ENCODE measurements at places on chromosomes 1 and 21.

GRCh38 chr1:91940496-91940895 is 8.7 kb upstream of the BRDT start:
- DNase-seq: no peak

- DNase-seq: no peak
These were observed 112.8 kb downstream of the DHRS3 start for GRCh38 chr1:12505231-12505630.

GRCh38 chr1:89363638-89364536 is at the start of gene GBP6:
Gene GBP6 (plus strand): TSS chr1:89364059. CDS start chr1:89368552, 4,493 bp downstream.
- DNase-seq: no peak

DNA sequence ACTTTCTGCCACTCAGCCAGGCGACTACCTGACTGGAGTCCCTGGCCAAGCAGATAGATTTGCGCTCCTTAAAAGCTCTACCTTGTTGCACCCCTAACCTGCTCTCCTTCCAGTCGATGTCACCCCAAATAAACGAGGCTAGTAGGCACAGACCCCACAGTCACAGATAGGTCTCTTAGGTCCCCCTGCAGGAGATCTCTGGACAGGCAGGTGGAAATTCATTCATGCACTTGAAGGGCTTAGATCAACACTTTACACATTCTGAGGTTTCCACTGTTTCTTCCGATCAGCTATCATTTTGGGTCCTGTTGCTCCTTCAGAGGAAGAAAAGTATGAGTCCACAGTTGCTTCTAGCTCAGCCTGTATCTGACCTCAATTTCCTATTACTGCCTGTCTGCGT is 272.6 kb upstream of the FMN2 start:
- no peak for DNase-seq

- no peak for DNase-seq
These were observed 45.7 kb downstream of the PCNT start for GRCh38 chr21:46369520-46370235.

- no peak for DNase-seq
These were observed 836 bp upstream of the PRCC start for GRCh38 chr1:156766298-156767100.

DNA sequence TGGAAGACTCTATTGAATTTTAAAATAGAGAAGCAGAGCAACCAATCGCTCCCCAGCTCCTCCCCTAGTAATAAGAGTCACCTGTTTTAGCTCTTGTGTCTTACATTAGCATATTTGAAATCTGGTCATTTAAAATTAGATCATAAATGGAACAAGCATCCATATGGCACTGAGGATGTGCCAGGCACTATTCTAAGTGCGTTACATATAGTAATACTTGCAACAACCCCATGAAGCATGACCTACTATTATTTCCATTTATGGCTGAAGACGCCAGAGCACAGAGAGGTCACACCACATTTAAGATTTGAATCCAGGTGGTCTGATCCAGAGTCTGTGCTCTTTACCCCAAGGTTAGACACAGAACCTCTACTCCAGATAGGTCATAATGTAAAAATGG is 82.0 kb upstream of the HIVEP3 start:
- DNase-seq: no peak

GRCh38 chr1:230661976-230662375 is 19.7 kb downstream of the COG2 start:
- DNase-seq: no peak

- DNase-seq: no peak
These were observed 58.4 kb downstream of the VPS26C start for GRCh38 chr21:37208741-37209225.

DNA sequence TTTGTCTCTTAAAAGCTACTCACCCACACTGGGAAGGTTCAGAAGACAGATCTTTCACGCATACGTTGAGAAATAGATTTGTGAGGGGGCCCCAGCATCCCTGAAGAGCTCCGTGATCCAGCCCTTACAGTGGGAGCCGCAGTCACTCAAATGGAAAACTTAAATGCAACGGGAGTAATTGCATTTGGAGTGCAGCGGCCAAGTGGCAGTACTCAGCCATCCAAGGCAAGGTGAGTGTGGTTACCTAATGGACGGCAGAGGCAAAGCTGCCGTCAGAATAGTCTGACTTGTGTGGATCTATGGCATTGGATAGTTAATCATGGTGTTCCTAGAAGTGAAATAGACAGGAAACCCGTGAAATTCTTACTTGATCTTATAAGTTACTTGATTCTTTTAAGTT is 5.1 kb downstream of the SPSB1 start:
- DNase-seq: no peak

- peak; percentile 27 for DNase-seq
These were observed 23.9 kb downstream of the TRPM2 start for GRCh38 chr21:44377201-44377921.

- DNase-seq: no peak
These were observed 353.2 kb downstream of the PTBP2 start for GRCh38 chr1:97074771-97075170.

GRCh38 chr1:82116105-82116504 is 315.4 kb downstream of the ADGRL2 start:
- no peak for DNase-seq

DNA sequence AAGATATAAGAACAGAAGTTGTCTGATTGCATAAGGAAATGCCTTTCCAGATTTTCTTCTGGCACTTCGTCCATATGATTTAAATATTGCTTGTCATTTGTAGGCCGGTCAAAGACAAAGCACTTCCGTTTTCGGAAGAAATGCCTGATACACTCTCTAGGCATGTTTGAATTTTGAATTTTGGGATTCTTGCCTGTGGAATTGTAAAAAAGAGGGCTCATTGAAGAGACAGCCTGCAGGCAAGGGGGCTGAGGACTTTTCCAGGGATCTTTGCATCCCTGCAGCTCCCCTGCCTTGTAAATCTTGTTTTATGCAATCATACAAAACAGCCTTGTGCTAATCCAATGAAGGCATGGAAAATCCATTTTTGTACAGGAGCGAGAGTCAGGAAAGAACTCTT is 7.4 kb downstream of the GBP4 start:
- DNase-seq: no peak

DNA sequence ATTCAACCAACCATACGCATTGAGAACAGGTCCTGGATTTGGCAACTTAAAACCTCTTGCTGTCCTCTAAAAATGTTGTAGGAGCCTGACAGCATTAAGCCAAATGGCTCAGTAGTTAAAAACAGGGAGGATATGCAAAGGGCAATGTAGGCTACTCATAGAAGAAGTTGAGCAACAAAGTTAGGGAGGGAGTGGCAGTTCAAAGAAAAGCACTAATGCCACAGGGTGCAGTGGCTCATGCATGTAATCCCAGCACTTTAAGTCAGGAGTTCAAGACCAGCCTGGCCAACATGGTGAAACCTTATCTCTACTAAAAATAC is 92.9 kb upstream of the ERG start:
- DNase-seq: no peak

GRCh38 chr1:9079988-9080704 is 10.7 kb upstream of the SLC2A5 start:
- peak; percentile 80 for DNase-seq

GRCh38 chr1:204255225-204255624 is 41.4 kb upstream of the GOLT1A start:
- no peak for DNase-seq

- no peak for DNase-seq
These were observed 25.6 kb upstream of the JUN start for GRCh38 chr1:58809325-58810010.

DNA sequence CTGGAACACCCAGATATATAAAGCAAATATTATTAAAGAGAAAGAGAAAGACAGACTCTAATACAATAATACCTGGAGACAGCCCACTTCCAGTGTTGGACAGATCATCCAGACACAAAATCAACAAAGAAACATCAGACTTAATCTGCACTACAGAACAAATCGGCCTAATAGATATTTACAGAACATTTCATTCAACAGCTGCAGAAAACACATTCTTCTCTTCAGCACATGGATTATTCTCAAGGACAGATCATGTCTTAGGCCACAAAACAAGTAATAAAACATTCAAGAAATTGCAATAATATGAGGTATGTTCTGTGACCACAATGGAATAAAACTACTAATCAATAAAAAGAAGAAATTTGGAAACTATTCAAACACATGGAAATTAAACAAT is 398.3 kb upstream of the DUSP10 start:
- DNase-seq: no peak

- no peak for DNase-seq
These were observed 53.4 kb downstream of the DMRTA2 start for GRCh38 chr1:50369830-50370229.

- DNase-seq: no peak
These were observed 18.3 kb upstream of the IFNGR2 start for GRCh38 chr21:33384841-33385331.

DNA sequence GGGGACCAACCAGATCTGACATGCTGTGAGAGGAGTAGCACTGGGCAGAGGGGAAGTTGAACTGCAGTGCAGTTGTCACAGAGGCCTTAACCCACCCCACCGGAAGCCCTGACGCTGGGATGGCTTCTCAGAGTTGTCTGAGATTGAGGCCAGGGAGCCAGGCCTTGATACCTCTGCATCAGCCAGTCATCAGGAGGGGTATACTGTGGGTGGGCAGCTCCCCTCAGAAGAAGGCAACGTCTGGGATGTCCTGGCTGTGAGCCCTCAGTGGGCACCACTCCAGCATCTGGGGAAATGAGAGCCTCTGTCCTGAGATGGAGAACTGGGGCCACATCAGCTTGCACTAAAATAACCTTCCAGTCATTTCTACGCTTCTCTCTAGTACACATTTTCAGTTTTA is 47.9 kb upstream of the BCAR3 start:
- DNase-seq: no peak

DNA sequence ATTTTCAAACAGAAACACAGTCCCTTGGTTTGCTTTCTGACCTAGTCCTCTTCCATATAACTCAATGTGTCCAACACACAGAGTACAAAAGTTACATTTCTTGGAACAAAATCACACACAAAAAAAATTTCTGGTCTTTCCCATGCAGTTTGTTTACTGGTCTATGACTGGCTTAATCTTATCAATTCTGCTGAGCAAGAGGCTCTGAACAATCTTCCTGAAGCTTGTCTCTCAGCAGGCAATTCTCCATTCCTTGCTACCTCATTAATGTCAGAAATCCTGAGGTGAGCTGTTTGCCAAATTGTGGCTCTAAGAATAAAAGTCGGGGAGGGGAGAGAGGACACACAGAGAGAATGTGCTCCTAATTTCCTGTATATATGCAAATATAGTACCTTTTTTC is 423.6 kb downstream of the HLX start:
- no peak for DNase-seq

DNA sequence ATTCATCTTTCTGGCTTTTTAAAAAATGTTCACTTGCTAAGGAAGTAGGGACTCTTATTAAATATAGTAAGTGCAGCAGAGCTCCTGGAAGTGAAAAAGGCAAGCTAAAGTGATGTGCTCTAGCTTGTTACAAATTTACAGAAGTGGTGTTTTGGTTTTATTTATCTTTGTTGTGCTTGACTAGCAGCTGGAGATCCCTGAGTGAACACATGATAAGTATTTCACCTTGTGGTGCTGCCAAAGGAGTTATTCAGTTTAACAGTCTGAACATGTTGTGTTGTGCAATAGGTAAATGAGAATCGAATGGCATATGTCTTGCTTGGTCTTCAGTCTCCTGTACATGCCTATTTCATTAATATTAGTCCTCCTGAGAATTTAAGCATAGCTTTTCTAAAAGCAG is 315.7 kb downstream of the TPR start:
- no peak for DNase-seq

DNA sequence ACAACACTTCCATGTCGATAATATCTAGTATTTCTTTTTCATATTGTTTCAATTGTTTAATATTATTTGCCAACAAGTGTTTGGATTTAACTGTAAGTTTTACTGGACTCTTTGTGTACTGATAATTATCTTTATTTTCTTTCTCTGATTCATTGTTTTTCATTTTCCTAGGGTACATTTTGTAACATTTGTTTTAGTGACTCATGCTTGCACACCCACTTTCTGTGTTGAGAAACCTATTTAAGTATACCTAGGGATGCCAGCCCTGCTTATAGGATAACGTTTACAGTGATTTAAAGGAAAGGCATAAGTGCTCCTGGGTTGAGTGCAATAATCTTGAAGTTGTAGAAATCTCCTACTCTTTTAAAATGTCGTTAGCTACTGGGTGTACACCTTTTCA is 1386.0 kb upstream of the ADGRL4 start:
- no peak for DNase-seq

DNA sequence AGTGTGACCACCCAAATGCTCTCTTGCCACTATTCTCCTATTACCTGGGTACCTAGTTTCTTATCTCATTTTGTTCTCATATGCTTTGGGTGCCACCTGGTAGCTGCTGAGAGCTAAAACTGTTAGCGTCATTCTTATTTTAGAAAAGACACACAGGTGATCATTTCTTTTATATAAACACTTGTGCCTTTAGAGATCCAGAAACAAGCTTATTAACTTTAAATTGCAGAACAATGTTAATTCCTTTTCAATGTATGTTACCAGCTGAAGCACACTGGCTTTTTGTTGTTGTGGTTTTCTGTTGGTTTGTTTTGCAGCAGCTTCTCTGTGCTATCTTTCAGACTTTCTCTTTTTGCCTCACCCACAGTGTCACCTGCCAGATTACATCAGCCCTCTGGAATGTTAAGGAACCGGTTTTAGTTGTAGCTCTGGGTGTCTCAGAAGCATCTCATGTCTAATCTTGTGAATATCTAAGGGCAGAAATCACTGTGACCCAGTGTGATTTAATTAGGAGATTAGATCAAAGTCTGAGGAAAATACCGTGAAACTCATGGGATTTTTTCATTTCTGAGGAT is 43.4 kb upstream of the SLC19A2 start:
- DNase-seq: no peak

DNA sequence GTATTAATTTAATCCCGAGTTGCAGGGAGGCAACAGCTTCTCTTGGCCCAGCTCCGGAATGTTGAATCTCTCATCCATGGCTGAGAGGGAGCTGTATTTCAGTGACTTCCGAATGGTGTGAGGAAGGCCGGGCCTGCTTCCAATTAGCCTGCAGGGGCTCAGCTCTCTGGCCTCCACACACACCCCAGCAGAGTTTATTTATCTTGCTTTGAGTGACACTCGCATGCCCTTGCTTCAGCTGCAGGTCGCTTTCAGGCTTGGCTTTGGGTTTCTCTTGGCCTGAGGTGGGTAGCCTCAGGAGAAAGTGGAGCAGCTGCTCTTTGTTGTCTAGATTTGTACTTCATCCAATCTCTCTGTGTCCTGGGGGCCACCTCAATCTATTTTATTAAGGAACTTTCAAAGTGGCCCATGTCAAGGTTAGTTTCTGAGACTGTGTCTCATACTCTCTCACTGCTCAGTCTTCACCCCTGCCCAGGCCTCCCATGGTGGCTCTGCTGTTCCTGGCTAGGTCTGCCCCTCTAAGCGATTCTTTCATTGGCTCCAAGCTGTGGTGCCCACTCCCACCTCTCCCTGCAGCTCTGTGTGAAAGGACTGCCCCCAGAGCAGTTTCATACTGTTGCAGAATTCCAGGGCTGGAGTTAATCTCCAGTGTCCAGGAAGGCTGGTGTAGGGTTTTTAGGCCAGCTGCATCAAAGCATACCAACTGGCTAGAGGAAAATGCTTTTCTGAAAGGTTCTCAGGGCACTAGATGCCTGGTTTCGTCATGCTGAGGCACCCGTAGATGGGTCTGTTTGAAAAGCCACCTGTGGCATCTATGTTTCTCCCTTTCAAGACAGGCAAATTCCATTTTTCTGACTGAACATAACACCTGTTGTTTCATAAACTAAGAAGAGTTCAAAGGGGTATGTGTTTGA is 153.5 kb downstream of the PLXNA2 start:
- DNase-seq: no peak

- DNase-seq: no peak
These were observed 664 bp upstream of the ADORA3 start for GRCh38 chr1:111504097-111504496.
